ENCODE measurements at places on chromosomes 16 and 17.

DNA sequence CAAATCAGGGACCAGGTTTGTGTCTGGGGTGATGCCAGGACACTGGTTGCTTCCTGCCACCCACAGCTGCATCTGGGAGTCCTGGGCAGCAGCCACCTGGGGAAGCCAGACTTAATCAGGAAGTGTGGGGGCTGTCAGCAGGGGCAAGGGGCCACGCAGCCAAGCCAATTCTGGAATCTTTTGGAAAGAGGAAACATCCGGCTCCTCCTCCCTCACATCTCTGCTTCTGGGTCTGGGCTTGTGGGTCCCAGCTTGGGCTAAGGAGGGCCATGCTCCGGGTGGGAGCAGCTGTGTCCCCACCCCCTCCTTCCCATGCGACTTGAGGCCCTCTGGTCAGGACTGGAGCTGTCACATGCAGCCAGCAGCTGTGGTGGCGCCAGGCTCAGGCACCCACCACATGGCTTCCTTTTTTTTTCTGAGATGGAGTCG is 37.0 kb upstream of the CCDC182 start:
- no peak for DNase-seq

- DNase-seq = no peak
Measured at GRCh38 chr17:28974451-28974850, 23.1 kb upstream of the PHF12 start.

- no peak for DNase-seq
Measured at GRCh38 chr17:40610359-40610758, 37.3 kb downstream of the SMARCE1 start.

- DNase-seq = no peak
Measured at GRCh38 chr17:2312736-2313135, 9.0 kb downstream of the SRR start.

Measured in left hindlimb (tissue), 1 donor.